ENCODE measurements at places on chromosomes 4 and X.
A peak's percentile ranks its signal among the peaks of the same experiment; 100 is the strongest.

DNA sequence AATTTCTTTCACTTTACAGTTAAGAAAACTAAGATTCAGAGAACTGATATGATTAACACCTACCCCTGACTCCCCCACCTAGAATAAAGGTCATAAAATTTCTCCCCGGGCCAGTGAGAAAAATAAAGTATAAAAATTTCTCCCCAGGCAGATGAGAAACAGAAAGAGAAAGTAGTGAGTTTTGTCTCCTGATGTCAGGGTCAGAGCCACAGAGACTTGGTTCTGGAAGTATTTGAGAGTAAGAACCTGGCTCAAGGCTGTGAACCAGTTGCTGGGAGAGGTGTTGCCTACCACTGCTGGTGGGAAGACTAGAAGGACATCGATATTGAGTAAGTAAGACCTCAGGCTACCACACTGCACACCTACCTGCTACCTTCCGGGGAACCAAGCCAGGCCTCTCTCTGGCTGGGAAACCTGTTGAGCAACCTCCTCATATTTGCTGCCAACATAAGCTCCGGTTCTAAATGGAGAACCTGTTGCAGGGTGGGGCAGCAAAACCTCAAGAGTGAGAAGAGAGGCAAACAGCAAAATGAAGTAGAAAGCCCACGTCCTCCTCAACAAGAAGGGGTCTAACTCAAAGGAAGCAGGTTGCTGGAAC is 104.2 kb upstream of the PUDP start:
- DNase-seq: peak; percentile 35

- peak; percentile 28 for DNase-seq
Observed at GRCh38 chrX:103211012-103211715, 3.7 kb upstream of the BEX4 start.

- peak; percentile 13 for DNase-seq
Observed at GRCh38 chrX:30308263-30309138, 689 bp downstream of the NR0B1 start.

DNA sequence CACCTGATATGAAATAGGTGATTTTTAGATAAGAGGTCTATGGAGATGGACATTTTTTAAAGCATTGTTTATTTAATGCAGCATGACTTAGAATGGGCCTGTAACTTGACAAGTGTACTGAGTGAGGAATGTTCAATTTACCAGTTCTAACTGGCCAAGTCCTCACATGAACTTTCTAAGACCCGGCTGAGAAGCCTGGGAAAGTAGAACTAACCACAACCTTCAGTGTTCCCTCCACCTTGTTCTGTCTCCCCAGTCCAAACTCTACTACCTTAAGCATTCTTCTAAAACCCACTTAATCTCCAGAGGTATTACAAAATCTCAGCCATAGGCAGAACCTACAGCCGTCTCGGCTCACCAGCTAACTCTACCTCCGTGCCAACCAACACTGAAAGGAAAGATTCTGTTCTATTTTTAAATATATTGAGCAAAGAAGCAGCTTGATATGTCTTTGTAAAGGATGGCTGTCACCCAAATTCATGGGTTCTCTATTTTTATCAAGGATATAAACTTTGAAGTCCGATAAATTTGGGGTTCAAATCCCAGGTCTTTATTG is 6.8 kb downstream of the PPARGC1A start:
- no peak for DNase-seq

DNA sequence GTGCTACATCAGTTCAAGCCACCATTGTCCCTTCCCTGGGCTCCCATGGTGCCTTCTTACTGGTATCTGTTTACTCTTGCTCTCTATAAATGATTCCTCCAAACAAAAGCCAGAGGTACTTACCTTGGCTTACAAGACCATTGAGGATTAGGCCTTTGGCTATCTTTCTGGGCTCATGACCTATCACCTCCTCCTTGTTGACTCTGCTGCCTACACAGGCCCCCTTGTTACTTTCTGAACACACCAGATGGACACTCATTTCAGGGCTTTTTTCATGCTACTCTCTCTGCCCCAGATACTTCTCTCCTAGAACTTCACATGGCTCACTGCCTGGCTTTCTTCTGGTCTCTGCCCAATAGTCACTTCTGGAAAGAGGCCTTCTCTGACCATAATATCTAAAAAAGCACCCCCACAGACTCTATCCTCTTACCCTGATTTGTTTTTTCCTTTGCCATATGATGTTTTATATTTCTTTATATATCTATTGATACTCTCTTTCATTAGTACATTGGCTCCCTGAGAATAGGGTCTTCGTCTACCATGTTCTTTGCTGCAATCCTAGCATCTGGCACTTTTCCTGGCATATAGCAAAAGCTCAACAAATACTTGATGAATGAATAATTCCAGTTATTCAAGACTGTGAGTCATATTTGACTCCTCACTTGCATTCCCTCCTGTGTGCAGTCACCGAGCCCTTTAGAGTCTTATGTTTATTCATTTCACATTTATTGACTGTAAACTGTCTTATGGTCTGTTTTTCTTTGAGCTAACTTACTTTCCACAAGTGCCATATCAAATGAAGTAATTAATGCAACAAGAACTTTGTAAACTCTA is 27.1 kb upstream of the TAPT1 start:
- no peak for DNase-seq

- no peak for DNase-seq
Observed at GRCh38 chrX:97229318-97229717, 345.6 kb downstream of the RPA4 start.

DNA sequence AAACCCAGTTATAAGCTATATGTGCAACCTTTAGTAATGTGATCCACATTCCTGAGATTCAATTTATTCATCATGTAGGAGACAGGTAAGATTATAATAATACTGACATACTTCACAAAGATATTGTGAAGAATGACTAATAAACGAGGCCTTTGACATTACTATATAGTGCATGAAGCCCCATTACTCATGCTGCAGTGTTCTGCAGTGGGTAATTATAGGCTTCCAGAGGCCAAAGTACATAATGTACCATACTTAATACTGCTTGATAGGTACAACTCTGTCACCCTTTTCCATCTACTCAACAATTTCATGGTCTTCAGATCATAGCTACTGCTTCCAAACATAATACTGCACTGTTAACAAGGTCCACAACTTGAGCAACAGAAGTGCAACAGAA is 68.9 kb downstream of the COL25A1 start:
- no peak for DNase-seq

DNA sequence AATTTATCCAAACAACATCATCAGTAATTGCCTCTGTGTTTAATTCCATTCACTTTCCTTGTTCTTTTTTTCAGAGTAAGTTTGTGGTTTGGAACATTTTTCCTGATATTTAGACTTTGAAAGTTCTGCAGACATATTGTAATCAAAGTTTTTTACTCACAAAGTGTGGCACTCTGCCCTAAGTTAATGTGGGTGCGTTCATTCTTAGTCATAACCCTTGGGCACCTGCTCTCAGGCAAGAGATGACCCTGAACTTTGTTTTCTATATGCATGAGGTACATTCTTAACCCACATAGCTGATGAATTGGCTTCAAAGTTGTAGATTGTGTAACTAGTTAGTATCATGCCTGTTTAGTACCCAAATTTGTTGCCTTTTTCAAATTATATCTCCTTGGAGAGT is 424.3 kb downstream of the GRXCR1 start:
- DNase-seq: no peak

- peak; percentile 26 for DNase-seq
Observed at GRCh38 chrX:154775419-154776349, 13.0 kb downstream of the DKC1 start.

- no peak for DNase-seq
Observed at GRCh38 chr4:185591679-185592141, 56.4 kb upstream of the PDLIM3 start.

- peak; percentile 33 for DNase-seq
Observed at GRCh38 chr4:140427919-140428471, 547 bp upstream of the CLGN start.

DNA sequence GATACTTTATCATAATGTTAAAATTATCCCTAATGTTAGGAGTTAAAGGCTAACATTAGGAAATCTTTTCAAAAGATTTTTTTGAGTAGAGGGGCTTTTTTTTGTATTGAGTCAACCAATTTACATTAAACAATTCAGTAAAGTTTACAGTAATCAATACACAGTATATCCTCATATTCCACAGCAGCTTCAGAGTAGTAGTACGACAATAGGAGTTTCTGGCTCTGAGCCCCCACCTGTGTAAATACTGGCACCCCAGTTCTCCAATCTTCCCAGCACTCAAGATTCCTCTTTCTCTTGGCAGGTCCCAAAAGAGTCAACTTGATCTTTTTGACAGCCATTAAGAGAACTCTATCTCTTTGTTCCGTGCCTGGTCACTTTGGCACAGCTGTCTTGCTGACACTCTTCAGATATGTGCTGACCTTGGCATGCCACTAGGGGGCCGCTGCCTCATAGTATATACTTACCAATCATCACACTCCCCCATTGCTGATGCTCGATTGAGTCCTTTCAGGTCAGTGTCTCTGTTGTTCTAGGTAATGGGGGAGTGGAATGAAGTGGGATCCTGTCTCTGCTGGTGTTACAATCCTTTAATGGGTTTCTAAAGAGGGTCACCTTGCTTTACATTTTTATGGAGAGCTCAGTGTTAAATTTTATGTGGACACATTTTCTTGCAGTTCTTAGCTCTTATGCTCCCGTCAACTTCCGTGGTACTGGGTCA is 19.5 kb upstream of the CCNI start:
- peak; percentile 35 for DNase-seq

- no peak for DNase-seq
Observed at GRCh38 chr4:105624530-105624929, 72.1 kb downstream of the ARHGEF38 start.

DNA sequence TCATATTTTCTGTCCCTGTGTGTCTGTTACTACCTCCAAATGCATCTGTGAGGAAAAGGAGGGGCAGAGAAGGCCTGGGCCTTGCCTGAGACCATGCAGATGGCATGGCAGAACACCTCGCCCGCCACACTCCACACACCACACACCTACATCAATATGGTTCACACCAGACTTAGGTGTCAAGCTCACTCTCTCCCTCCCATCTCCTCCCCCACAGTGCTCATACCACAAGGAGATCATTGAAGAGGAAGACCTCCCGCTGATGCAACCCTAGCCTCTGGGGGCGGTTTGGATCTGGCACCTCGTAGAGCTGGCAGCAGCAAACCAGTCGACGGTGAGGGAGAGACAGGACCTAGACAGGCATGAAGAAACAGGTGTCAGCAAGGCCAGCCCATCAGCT is 16.6 kb upstream of the KDM5C start:
- no peak for DNase-seq

- no peak for DNase-seq
Observed at GRCh38 chr4:40379248-40379647, 44.1 kb downstream of the CHRNA9 start.

- no peak for DNase-seq
Observed at GRCh38 chr4:4693258-4693657, 151.4 kb upstream of the STX18 start.

GRCh38 chr4:163492951-163493504 is 1.5 kb upstream of the TMA16 start:
- DNase-seq: peak; percentile 38

DNA sequence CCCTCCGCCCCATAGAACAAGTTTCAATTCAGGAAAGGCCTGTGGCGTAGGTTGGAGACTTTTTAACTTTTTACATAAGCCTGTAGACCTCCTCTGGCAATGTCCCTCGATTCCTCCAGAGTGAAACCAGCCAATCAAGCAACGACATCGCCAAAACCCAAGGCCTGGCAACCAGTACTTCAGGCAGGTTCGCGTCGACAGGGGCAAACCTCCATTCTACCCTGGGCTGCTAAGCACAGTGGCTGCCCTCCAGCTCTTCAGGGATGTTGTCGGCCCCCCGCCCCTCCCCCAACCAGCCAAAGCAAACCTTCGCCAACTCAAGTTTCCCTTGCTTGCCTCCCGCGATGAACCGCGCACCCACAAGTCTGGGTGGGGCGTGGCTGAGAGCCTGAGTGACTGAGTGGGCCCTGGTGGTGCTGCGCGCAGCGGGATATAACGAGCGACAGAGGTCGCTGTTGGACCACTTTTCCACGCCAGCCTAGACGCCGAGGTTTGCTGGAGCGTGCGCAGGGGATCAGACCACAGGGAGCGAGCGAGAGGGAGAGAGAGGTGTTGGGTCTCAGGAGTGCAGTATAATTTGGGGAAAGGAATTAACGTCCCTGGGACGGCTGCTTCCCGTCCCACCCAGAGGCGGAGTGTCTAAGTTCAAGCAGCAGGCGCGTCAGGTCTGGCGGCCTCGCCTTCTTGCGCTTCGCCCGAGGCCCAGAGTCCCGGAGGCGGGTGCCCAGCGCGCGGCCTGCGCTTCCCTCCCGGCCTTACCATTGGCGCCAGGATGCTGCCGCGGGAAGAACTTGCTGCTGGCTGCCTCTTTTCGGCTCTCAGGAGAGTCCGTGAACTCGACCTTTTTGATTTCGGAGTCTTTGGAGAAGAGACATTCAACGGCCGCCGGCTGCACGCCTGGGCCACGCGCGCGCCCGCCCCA is 9.0 kb upstream of the PITX2 start:
- DNase-seq: peak; percentile 62

DNA sequence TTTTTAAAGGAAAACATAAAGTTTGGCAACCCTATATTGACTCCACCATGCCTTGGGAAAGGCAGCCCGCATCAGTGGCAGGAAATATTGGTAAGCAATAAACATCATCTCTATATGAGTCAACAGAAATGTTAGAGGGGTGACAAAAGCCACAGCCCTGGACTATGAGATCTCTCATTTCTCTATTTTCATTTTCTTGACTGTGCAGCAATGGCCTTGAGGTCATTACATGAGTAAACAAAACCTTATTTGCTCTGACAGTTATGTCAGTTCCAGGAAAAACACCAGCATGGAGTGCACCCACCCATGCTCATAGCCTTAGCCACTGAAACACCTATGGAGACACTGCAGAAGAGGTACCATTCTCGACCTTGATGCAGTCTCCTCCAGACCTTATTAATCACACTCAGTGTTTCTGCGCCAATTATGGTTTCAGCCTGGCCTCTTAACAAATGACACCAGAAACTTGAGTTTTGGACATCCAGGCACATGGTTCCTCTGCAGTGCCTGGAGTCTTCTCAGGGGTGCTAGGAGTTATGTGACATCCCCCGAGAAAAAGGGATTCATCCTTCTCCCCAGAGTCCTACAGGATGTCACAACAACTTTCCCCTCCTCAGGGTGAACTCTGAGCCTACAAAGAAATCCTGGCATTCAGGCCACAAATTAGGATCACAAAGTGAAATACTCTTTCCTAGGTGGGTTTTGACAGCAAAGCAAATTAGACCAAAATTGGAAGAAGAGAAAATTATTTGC is 16.0 kb upstream of the HPGD start:
- no peak for DNase-seq

DNA sequence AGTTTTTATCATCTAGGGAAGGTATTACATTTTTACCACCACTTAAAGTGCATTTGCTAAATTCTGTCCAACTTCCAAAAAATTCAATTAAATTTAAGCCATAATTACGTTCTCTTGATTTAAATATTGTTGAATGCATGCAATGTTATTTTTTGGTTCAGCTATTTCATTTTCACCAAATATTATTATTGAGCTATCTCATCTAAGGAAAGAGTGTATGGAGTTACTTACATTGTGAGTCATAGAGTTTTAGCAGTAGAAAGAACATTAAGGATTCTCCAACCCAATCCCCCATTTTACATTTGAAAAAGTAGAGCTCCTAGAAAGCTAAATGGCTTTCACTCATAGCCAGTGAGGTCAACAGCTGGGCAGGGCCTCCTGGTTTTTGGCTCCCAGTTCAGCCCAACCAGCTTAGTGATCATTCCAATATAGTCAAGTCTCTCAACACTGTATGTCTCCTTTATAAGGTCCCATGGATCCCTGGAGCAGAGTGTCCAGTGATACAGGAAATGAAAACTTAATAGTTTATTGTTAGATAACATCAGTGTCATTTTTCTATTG is 60.5 kb downstream of the NDNF start:
- DNase-seq: no peak

- DNase-seq: no peak
Observed at GRCh38 chr4:165799384-165799815, 73.6 kb upstream of the TLL1 start.

- peak; percentile 36 for DNase-seq
Observed at GRCh38 chr4:76251441-76252270, at the start of gene FAM47E. Gene FAM47E (plus strand): TSS chr4:76251721. CDS start chr4:76251747, 26 bp downstream.

All from HL-60 (cell line).